ENCODE measurements at places on chromosomes 5 and 9. TPM values are rescaled to one million over a fixed set of nuclear protein-coding genes. Genes with fewer than 3 reads are reported as not detected.

GRCh38 chr9:130694205-130694604, 625 bp downstream of the EXOSC2 start:
- no peak for DNase-seq
- H3K4me3 ChIP-seq = peak overlapping the region; percentile 94
- peaks cover 58% of the 10 kb centered on the region for H3K4me1 ChIP-seq
- H3K36me3 ChIP-seq = peaks cover 21% of the 10 kb centered on the region
- peak overlapping the region; percentile 87 for H3K27ac ChIP-seq

DNA sequence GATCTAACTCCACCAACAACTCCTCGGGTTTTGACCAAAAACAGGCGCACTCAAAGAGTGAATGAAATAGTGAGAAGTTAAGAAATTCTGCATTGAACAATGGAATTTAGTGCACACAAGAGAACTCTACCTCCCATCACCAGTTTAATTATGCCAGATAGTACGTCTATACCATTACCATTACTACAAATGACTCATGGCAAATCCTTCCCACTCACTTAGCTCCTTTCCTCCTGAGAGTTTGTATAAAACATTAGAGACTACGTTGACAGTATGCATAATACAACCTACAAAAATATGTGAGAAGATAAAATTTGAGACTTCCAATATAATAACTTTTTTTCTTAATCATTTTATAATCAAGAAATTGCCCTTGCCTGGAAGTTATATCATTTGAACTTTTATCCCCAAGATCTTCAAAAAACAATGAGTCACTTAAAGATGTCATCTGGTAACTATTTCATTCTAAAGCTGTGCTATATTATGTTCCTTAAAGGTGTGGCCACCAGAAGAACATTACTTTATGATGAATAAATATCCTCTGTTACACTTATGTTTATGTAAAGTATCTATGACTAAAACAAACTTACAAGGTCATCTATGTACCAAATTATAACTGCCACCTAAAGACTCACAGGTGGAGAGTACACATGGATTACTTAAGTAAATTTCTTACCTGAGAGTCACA, 297.9 kb upstream of the PTGER4 start:
- H3K4me1 ChIP-seq = peaks cover 4% of the 10 kb centered on the region
- no peak overlapping the region for H3K4me3 ChIP-seq
- DNase-seq = no peak
- H3K36me3 ChIP-seq = no peaks in the 10 kb centered on the region

ABLIM3 gene
- 2.4 TPM for total RNA-seq

CDC20B gene
- not detected for total RNA-seq

DNA sequence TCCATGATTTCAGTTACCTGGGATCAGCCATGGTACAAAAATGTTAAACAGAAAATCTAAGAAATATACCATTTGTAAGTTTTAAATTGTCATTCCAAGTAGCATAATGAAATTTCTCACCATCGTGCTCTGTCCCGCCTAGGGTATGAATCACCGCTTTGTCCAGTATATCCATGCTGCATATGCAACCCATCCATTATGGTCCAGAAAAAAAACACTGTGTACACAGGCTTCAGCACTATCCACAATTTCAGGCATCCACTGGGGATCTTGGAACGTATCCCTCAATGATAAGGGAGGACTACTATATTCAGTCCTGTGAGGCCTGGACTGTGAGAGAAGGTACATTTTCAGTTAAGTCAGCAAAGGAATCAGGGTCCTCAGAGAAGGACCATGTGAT, 37.6 kb upstream of the HNRNPA0 start:
- H3K4me1 ChIP-seq = peaks cover 5% of the 10 kb centered on the region
- no peak overlapping the region for H3K4me3 ChIP-seq
- no peak for DNase-seq
- H3K27ac ChIP-seq = peak overlapping the region; percentile 54
- no peaks in the 10 kb centered on the region for H3K36me3 ChIP-seq
- peaks cover 6% of the 10 kb centered on the region for H3K27me3 ChIP-seq

NXNL2 gene
- total RNA-seq = not detected

DNA sequence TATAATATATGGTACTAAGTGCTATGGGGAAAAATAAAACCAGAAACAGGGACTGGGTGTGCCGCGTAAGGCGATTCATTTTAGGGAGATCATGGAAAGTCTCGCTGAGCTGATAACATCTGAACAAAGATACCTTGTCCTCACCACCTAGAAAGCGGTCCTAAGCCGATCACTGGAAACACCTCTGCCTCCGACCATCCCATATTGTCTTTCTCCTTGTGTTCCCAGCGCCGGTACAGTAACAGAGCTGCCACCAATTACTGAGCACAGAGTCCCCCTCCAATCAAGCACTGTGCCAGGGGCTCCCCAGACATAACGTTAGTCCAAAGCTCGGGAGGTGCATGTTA, 704 bp downstream of the CCDC112 start:
- H3K4me1 ChIP-seq = peaks cover 17% of the 10 kb centered on the region
- peak overlapping the region; percentile 97 for H3K4me3 ChIP-seq
- peaks cover 12% of the 10 kb centered on the region for H3K27me3 ChIP-seq

DNA sequence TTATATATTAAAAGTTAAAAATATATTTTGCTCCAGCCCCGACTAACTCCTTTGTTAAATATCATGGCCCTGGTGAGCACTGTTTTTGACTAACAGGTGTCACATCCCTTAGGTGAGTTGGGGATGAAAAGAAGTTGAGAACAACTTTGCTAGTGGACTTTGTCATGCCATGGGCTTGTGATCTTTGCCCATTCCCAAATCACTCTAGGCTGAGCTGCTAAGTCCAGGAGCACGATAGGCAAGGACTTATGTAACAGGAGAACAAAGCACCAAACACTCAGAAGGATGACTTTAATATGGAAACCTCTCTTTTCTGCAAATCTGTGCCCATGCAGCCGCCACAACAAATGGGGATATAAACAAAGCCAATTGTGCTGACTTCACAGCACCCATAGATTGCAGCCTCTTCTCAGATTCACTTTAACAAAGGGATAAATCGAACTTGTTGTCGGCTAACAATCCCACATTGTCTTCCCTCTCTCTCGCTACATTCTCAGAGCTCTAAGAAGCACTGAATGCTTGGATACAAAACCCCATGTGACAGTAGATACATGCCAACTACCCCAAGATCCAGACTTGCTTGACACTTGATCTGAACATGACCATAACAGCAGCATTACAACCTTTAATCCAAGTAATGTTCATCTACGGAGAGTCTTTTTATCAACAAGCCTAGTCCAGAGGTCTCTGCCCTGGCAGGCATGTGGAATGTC, 86.8 kb upstream of the CD180 start:
- no peak overlapping the region for H3K27ac ChIP-seq
- H3K4me1 ChIP-seq = peaks cover 25% of the 10 kb centered on the region
- H3K36me3 ChIP-seq = peaks cover 12% of the 10 kb centered on the region
- H3K27me3 ChIP-seq = no peaks in the 10 kb centered on the region
- H3K4me3 ChIP-seq = no peak overlapping the region

PCDHB15 gene
- total RNA-seq = 5.6 TPM

GRCh38 chr9:120377268-120378159, 202.5 kb downstream of the CDK5RAP2 start:
- peaks cover 3% of the 10 kb centered on the region for H3K27me3 ChIP-seq
- H3K27ac ChIP-seq = peak overlapping the region; percentile 14
- H3K4me1 ChIP-seq = peaks cover 16% of the 10 kb centered on the region
- H3K36me3 ChIP-seq = peaks cover 29% of the 10 kb centered on the region

DNA sequence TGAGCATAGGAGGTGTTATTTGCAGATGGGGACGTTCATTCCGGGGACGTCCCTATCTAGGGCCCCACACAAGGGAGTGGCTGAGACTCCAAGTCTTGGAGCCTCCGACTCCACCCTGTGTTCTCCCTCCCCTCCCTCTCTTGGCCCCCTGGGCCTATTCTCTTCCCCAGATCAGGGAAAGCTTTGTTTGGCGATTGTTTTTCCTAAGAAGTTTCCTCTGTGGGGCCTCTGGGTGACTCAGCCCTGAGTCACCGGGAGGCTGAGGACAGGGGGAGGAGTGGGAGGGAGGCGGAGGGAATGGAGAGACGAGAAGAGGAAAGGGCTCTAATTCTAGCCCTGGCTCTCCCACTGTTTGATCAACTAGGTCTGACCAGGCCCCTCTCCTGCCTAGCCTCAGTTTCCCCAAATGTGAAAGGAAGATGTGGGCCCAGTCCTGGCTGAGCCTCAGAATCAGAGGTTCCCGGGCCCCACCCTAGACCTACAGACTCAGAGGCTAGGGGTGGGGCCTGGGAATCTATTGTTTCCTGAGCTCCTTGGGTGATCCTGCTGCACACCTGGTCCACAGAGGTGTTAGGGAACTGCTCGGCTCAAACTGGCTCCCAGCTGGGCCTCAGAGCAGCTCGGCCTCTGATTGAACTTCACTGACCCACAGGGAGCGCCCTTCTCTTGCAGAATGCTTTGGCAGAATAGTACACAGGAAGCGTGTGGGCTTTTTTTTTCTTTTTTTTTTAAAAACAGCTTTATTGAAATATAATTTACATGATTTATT, 19.2 kb downstream of the GSN start:
- no peaks in the 10 kb centered on the region for H3K36me3 ChIP-seq
- peaks cover 65% of the 10 kb centered on the region for H3K4me1 ChIP-seq
- peak overlapping the region; percentile 86 for H3K27ac ChIP-seq
- H3K4me3 ChIP-seq = peak overlapping the region; percentile 66

GRCh38 chr9:98096091-98096490, 22.9 kb downstream of the TRIM14 start:
- no peak for DNase-seq
- H3K4me3 ChIP-seq = no peak overlapping the region
- no peaks in the 10 kb centered on the region for H3K36me3 ChIP-seq

- H3K36me3 ChIP-seq = peaks cover 5% of the 10 kb centered on the region
- no peak overlapping the region for H3K27ac ChIP-seq
- H3K4me1 ChIP-seq = peaks cover 6% of the 10 kb centered on the region
- no peak overlapping the region for H3K4me3 ChIP-seq
- no peak for DNase-seq
Measured at GRCh38 chr5:91053741-91054025, 329.4 kb downstream of the ARRDC3 start.

DNA sequence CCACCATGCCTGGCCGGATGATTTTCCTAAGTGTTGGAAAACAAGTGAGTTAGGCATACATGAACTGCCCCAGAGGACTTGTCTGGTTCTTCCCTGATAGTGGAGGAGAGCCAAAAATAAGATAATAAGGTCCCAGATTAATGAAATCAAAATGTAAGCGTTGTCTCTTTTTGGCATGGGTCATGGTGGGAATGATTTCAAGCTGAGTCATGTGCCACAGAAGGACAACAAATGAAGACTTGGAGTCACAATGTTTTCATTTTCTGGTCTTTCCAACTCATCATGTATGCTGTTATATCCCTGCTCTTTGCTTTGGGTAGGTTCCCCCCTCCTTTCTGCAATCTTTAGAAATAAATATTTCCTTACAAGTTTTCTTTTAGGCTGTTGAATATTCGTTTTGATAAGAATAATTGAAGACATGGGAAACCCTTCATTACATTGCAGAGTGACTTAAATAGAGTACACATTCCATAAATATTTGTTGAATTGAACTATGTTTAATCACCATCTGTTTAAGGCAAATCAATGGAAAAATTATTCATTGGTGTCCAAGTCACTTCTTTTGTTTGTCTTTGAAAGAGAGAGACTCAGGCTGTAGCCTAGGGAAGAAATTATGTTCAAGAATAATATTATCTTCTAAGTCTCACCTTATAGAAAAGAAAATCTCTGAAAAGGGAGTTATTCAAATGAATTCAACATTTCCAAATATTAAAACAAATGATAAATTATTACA, 196.3 kb downstream of the CSNK1G3 start:
- DNase-seq = no peak
- peaks cover 12% of the 10 kb centered on the region for H3K4me1 ChIP-seq
- H3K27ac ChIP-seq = no peak overlapping the region
- no peaks in the 10 kb centered on the region for H3K27me3 ChIP-seq

DNA sequence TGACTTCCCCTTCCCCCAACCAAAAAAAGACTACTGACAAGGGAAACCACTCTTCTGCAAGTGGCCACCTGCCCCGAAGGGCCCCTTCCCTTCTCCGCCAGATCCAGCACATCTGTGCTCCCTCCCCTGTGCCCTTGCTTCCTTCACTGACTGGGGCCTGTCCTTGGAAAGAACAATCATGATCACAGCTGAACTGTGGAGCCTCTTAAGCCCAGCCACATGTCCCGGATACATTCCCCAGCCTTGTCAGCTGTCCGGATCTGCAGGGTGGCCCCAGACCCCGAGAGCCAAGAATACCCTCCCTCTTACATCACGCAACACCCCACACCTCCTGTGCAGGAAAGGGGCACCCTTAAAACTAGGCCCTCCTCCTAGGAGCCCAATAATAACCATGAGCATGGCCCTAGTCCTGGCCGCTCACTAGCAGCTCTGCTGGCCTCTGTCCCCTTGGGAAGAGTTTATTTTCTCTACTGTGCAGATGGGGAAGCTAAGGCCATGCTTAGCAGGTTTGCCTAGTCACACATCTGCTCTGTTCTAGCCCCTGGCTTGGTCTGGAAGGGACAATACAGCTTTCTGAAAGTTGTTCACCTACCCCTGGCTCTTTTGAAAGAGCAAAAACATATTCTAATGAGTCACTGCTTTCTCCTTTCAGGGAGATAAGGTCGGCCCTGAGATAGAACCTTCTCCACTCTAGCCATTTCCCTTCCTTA, 3.8 kb downstream of the SPRY4 start:
- H3K4me1 ChIP-seq = peaks cover 88% of the 10 kb centered on the region
- H3K36me3 ChIP-seq = peaks cover 2% of the 10 kb centered on the region
- H3K4me3 ChIP-seq = peak overlapping the region; percentile 83
- H3K27me3 ChIP-seq = peaks cover 2% of the 10 kb centered on the region
- peak overlapping the region; percentile 54 for H3K27ac ChIP-seq

All from neural crest cell (in vitro differentiated cells).